Muscle of arm (tissue), 14 donors: ENCODE measurements at places on chromosomes 1 and 21.

- no peak for DNase-seq
These were observed at the start of gene OR6Y1 for GRCh38 chr1:158554352-158554751. Gene OR6Y1 (minus strand): TSS chr1:158554405. CDS start chr1:158548105, 6,300 bp downstream.

DNA sequence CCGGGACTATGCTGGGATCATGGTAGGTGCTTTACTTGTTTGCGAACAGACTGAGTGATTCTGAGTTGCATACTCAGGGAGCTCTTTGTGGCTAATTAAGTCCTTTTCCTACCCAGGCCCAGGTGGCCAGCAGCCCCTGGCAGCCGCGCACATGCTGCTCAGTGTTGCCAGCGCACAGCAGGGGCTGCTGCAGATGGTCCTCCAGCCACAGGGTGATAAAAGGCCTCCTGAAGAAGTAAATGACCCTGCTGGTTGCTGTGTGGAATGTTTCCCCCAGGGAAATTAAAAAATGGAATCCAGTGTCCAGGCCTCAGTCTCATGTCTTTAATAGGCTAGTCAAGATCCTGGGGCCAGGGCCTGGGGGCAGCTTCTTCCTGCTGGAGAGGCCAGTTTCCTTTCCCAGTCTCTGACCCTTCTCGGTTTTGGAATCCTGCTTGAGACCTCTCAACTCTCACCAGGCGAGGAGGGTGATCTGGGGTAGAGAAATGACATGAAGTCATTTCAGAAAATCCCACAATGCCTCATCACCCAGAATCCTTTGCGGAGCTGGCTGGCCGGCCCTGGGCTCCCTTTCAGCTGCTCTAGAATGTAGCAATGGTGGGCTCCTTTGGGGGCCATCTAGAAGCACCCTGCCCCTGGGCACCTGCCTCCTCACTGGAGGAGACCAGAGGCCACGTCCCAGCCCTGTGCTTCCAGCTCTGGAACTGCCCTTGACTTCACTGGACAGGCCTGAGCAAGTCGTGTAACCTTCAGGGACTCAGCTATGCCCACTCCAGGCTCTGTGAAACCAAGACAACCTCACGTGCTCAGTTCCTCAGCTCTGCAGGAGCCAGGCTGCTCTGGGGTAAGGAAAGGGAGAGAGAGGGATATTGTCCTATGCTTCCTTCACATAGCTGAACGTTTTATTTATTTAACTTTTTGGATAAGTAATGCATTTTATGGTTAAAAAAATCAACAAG lies 131.4 kb downstream of the MRPS6 start:
- DNase-seq, result no peak

DNA sequence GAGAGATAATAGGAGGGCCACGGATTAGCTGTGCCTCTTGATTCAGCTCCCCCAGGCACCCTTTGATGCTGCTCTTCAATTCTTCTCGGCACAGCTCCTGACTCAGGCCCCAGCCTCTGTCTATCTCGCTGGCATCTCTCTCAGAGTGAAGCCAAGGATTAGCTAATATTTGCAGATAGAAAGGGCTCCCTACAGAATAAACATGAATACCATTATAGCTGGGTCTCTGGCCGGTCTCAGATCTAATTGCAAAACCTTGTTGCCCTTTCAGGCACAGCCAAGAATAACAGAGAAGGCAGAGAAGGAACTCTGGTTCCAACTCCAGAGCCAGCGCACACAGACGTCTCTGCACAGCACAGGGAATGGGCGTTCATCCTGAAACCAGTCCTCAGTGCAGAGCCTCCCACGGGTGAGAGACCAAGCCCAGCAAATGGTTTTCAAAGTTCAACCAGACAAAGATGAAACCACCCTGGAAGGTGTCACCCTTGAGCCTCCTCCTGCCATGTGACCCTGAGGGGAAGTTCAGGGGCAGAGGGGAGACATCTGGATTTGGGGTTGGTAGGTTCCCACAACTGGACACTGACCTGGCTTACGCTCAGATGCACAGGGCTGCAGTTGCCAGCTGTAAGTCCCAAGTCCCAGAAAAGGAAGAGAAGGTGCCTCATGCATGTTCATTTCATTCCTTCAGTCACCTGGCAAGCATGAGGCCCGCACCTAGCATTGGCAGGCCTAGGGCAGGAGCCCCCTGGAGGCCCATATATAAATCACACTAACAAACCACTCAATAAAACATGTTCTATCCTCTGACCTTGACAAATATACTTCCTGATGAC lies 394.0 kb downstream of the NPHP4 start:
- peak; percentile 11 for DNase-seq

DNA sequence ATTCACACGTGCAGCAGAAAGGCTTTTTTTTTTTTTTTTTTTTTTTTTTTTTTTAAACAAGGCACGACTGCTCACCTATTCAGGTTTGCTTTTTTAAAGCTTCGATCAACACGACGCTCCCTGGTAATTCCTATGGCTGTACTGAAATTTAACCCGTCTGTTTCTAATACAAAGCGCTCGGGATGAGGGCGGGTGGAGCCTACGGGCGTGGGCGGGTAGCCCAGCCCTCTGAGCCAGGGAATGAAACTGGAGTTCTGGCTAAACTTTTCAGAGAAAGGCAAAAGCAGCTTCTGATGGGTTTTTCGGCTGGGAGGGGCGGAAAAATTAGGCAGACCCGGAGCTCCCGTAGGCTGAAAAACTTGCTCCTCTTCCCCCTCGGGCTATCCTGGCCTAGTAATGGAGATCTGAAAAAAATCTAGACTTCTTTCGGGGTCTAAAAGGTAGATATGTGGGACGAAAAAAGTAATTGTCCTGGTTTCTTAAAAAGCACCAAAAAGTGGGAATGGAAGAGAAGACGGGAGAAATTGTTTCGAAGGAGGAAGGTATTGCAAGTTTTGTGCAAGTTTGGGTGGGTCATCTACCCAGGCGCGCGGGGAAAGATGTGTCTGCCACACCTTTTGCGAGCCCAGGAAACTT lies 7.4 kb downstream of the NR5A2 start:
- no peak for DNase-seq

- no peak for DNase-seq
These were observed 2.5 kb upstream of the FAAP20 start for GRCh38 chr1:2196901-2197638.

DNA sequence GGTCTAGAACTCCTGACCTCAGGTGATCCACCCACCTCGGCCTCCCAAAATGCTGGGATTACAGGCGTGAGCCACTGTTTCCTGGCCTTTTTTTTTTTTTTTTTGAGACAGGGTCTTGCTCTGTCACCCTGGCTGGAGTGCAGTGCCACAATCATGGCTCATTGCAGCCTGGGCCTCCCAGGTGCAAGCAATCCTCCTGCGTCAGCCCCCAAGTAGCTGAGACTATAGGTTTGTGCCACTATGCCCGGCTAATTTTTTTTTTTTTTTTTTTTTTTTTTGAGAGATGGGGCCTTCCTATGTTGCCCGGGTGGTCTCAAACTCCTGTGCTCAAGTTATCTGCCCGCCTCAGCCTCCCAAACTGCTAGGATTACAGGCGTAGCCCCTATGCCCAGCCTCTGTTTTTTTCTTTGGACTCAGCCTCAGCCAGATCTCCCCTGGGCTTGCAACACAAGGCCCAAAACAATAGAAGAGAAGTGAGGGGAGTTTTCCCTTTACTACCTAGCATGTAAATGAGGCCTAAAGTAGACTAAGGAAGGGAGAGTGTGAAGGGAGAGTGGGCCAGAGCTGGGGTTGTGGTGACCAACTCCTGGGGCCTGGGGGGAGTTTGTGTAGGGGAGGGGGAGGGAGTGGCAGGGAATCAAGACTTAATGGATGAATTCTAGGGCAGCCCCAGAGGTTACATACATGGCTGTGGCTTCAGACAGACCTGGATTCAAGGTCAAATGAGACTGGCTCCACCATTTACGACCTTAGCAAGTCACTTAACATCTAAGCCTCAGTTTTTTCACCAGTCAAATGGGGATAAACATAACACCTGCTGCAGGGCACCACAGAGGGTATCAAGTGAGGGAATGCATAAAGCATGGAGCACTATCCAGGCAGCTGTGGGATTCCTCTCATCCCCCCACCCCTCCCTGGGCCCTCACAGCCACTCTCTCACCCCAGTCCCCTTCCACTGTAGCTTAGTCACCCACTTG lies 1.6 kb upstream of the CD52 start:
- DNase-seq, result no peak

DNA sequence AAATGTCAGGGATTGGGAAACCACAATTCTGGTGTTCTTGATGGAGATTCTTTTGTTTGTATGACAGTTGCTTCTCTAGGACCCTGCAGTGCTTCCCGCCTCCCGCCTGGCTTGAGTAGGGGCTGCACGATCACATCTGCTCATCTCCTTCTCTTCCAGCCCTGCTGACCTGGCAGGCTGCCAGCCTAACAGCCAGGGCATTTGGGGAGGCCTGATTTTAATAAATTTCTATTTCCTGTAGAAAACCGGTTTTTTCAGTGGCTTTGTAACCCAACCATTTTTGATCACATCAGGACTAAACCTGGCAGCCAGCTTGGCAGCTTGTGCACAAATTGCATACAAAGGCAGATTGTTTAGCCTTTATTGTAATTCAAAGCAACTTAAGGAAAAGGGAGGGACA lies 78.9 kb downstream of the UBE2U start:
- peak; percentile 44 for DNase-seq

- DNase-seq, result no peak
These were observed 34.4 kb downstream of the NTPCR start for GRCh38 chr1:232984577-232985425.

GRCh38 chr1:232965124-232965911 lies 14.9 kb downstream of the NTPCR start:
- DNase-seq, result no peak

- DNase-seq, result no peak
These were observed 34.6 kb upstream of the DOCK7 start for GRCh38 chr1:62722796-62723195.

DNA sequence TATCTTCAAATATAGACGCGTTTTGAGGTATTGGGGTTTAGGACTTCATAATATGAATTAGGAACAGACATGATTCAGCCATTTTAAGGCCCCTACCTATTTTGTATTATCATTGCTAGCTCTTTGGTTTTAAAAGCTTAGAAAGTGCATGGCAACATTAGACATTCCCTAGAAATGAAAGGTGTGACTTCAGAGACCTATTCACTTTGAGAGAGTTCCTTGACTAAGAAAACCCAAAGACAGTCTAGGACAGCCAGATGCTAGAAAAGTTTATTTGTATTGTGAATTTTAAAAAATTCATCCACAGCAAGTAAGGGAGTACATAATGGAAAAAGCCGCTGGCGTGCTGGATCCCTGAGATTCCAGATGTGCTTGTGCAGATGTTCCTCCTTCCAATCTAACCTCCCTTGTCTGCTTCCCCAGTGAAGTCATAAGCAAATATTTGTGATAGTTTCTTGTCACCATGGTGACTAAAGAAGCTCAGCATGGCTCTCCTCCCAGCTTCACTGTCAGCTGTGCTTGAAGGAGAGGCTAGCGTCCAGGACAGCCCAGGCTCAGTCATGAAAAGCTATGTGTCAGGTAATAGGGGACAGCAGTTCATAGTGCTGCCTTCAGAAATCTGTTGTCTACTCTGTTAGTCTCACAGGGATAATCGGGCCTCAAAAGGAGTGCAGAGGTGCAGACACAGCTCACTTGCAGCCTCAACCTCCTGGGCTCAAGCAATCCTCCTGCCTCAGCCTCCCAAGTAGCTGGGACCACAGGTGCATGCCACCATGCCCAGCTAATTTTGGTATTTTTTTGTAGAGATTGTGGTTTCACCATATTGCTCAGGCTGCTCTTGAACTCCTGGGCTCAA lies 34.8 kb downstream of the KPNA6 start:
- DNase-seq, result peak; percentile 95

- DNase-seq, result no peak
These were observed 5.0 kb upstream of the ILDR2 start for GRCh38 chr1:166980383-166980782.

DNA sequence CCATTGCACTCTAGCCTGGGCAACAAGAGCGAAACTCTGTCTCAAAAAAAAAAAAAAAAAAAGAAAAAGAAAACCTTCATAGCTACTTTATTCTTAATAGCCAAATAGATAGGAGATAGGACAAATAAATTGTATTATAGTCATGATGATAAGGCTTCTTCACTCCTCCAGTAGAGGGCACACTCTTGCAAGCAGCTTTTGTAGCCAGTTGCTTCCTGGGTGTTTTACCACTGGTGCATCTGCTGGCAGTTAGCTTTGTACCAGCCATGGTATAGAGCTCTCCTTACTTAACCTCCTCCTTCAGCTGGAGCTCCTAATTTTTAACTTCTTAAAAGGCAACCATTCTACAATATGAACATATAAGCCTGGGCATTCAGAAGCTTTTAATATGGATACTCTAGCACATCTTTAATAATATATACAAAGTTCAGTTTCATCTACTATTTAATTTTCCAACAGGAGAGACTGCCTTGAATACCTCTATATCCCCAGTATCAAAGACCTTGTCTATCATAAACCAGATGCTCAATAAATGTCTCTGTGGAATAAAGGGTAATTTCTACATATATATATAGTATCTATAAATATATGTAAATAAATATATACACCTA lies 35.8 kb downstream of the EVI5 start:
- DNase-seq, result no peak

DNA sequence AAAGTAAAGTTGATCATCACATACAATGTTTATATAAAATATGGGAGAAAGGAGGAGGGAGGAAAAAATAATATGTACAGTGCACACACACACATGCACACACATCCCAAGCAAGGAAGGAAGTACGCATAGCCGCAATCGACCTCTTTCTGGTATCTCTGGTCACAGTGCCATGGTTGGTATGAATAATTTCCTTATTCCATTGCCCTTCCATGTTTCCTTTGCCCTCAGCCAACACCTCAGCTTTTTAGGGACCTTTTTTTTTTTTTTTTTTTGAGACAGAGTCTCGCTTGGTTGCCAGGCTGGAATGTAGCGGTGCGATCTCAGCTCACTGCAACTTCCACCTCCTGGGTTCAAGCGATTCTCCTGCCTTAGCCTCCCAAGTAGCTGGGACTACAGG lies 20.6 kb downstream of the CITED4 start:
- no peak for DNase-seq

DNA sequence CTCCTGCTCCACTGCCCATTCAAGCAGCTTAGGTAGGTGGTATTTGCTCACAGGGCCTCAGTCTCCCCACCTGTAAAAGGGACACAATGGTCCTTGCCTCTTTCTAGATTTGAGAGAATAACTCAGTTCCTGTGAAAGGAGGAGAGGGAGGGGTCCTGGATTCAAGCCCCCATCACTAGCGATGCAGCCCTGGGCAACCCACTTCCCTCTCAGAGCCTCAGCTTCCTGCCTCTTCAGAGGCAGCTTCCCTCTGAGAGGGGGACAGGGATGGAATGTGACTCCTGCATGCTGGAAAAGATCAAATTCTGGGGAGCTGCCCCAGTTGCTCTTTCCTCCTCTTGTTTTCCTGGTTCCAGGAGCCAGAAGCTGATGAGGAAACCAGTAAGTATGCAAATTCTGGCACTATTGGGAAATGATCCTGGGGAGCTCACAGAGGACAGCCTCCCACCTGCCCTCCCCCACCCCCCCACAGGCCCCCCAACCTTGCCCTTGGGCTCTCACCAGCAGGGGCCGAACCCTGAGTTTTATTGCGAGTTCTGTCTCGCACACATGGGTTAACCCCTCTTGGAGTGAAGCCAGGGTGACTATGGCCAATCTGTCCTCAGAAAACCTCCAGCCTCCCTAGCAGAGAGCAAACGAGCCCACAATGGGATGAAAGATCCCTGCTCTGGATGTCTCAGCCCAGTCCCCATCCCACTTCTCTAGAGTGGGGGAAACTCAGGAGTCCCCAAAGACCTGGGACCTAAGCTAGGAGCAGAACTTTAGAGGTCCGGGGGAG lies 11.7 kb downstream of the ZC3H12A start:
- DNase-seq, result no peak

- peak; percentile 52 for DNase-seq
These were observed 44.2 kb downstream of the OSBPL9 start for GRCh38 chr1:51661081-51661518.
